Hepatocyte (in vitro differentiated cells): ENCODE measurements at places on chromosomes 5 and 9.

DNA sequence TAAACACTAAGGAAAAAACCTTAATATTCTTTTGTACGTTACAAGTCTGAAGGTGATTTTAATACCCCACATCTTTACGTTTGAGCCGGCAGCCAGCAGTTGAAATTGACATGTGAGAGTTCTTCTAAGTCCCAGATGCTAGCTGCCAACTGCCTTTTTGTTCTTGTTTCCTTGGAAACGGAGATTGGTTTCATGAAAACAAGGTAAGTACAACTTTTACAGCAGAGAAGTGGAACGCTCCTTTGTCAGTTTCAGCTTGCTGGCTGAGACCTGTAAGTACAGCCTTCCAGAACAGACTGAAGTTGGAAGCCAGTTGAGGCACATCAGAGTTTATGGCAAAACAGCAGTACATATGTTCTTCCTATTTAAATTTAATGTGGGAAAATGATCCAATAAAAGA, 1018.4 kb upstream of the ARRDC3 start:
- DNase-seq = peak; percentile 5

- peak; percentile 35 for DNase-seq
These were observed 190.5 kb downstream of the AOPEP start for GRCh38 chr9:94916956-94917355.

DNA sequence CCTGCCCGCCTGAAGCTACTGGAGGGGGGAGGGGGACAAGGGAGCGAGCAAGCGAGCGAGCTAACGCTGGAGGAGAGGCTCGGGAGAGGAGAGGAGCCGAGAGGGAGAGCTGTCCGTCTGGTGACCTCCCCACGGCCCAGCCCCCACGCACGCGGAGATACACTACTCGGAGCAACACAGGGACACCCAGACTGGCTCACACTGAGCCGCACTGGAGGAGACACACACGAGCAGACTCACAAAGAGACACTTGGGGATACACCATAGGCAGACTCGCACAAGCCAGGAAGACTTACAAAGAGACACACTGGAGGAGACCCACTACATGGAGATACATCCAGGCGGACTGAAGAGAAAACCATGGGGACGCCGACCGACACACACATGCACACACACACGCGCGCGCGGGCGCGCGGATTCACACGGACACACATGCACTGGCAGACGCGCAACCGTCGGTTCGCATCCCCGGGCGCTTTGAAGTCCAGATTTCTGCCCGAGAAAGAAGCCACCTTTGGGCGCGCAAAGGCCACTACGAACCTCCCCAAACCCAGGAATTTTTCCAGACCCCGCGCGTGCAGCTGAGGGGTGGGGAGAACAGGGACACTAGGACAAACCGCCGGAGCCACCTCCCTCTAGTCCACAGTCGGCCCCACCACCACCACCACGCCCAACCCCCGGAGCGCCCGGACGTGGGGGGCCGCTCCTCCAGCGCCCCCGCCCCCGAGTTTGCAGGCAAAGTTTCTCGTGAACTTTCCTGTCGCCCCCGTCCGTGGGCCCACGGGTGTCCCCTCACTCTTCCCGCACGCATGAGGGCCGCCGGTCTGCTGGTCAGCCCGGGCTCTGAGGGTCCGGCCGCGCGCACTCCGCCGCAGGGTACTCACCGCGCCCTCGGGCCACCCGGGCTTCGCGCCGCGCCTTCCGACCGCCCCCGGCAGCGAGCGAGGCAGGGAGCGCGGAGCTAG, 571 bp downstream of the CNTFR start:
- no peak for DNase-seq

GRCh38 chr9:135632841-135633240, 6.5 kb downstream of the GLT6D1 start:
- DNase-seq = no peak

DNA sequence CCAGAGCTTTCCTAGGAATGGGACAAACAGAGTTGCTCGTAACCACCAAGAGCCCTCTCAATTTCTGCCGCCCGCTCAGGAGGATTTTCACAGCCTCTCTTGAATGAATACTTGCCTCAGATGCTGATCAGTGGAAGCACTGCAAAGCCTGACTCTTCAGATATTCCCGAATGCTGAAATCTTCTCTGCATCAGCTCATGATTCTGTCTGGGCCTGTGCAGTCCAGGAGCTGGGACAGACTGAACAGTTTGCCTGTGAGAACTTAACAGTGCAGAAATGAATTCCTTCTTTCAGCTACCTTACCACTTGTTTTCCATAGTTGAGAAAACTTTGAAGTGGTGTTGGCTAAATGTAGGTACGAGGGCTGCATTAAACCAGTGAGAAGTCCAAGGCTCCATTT, 17.1 kb downstream of the ZNF462 start:
- DNase-seq = no peak

DNA sequence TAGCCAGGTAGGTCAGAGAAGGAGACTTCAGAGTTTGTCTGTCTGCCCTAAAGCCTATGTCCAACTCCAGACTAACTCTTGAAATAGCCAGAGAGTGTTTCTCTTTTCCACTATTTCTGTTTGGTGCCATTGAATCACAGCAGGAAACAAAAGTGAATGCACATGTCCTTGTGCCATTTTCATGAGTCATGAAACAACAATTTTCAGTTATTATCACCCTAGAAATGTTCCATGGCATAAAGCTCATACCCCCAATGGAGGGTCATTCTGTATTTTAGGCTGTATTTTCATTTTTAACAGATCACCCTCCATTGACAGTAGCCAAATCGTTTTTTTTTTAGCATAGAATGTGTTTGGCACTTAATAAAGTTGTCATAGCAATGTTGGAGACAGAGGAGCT, 124.7 kb downstream of the PAPPA start:
- DNase-seq = no peak

GRCh38 chr9:107650321-107650720, 160.8 kb upstream of the KLF4 start:
- DNase-seq = no peak

DNA sequence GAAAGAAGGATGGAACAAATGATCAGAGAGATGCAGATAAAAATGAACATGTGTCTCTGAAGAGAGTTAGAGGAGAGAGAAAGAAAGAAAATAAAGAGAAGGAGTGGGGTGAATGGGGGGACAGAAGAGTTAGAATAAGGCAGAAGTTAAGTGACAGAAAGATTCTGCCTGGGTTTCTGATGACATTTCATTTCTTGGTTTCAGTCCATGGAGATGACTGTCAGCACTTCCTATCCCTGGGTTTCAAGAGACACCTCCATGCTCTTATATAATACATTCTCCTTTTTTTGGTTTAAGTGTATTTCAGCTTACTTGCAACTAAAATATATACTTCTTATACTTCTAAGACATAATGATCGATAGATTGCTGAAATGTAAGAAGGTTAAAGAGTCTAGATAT, 213.0 kb upstream of the IL12B start:
- DNase-seq = no peak

DNA sequence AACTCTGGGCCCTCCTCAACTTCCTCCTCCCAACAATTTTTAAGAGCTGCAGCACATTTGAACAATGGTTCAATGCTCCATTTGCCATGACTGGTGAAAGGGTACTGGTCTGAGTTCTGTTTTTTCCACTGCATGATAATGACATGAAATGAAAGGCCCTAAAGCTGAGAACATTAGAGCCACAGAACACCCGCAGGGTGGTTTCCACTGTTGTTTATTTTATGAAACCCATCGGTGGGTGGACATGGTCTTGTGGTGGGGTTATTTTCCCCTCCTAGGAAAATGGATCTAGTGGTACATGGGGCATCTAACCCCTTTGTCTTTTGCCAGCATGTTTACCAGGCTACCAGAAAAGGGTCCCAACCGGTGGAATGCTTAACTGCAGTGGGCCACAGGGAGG, 71.8 kb downstream of the SMARCA2 start:
- no peak for DNase-seq

GRCh38 chr9:9973062-9973461, 639.7 kb downstream of the PTPRD start:
- DNase-seq = no peak

- no peak for DNase-seq
These were observed 194.0 kb downstream of the IRX1 start for GRCh38 chr5:3789519-3790193.

DNA sequence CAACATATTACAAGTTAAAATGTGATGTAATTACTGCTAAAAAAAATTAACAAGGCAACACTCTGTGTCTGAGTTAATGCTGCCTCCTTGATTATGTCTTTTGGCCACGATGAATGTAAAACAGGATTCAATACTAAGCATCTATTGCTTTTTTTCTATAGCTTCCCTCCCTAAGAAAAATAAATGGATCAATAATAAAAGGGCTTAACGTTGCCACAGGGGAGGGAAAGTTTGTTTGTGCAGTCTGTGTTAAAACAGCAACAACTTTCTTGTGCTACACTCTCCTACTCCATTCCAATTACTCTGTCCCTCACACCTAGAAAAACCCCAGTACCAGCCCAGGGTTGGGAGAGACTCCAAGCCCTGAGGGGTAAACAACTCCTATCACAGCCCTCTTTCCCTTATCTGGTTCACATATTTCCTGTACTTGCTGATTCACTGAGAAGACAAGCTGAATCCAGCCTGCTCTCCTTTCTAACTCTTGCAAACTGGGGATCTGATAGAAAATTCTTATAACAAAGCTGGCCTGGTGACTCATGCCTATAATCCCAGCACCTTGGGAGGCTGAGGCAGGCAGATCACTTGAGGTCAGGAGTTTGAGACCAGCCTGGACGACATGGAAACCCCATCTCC, 44.8 kb downstream of the PTPN3 start:
- peak; percentile 63 for DNase-seq

DNA sequence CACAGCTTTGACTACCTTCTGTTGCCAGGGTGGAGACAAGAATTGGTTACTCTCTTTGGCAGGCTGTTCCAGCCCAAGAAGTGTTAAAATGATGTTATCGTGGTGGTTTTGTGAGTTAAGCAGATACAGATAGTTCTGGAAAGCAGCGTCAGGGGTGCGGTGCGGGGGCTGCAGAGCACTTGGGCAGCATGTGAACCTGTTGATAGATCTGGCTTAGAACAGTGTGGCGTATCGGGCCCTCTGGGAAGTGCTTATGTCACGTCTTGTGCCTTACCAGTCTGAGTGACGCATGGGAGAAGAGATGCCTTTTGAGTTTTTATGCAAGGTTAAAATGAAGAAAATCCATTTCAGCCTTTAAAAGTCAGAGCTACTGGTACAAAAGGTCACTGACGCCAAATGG, 152.5 kb downstream of the PRKACG start:
- no peak for DNase-seq

- no peak for DNase-seq
These were observed 156.8 kb downstream of the NFIB start for GRCh38 chr9:14157191-14157590.

- DNase-seq = peak; percentile 57
These were observed 225.2 kb downstream of the GAS1 start for GRCh38 chr9:86721843-86722705.

- DNase-seq = no peak
These were observed 10.0 kb downstream of the PTBP3 start for GRCh38 chr9:112323378-112323854.

- no peak for DNase-seq
These were observed 62.9 kb downstream of the USP20 start for GRCh38 chr9:129898185-129898584.

DNA sequence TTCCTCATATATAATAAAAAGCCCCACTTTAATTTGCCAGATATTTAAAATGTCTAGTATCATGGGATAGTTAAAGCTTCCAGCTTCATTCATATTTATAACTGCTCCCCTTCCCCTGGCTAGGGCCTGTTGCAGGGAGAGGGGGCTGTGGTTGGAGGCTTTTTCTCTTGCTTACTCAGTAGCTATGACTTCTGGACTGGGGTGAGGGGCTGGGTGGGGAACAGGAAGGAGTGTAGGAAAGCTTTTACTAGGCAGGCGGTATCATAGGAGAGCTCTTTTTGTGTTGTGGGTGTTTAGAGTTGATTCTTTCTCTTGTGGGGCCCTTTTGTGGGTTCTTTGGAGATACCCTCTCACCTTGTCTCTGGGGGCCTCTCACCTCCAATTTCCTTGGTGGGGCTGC, 39.4 kb downstream of the PIP5K1B start:
- DNase-seq = no peak

DNA sequence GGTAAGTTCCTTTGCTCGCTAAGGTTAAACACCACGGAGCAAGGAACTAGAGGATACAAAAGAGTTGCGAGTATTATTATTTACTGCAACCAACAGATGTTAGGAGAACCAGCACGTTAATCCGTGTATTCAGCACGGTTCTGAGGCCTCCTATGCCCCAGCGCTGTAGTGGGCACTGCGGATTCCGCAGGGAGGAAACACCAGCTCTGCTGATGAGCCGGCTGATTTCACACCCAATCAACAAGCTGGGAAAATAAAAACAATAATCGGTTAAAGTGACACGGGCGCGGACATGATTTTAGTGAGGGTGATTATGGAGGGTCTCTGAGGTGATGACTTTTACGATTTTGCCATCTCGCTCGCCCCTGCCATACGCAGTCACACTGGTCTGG, 702 bp upstream of the PRELID2 start:
- DNase-seq = no peak
